Keratinocyte (primary cell): ENCODE measurements at places on chromosomes 13 and 19.

GRCh38 chr13:111493468-111493867, 173.0 kb downstream of the TEX29 start:
- H3K4me3 ChIP-seq = no peak overlapping the region
- no peaks in the 10 kb centered on the region for H3K27me3 ChIP-seq
- DNase-seq = no peak
- no peak overlapping the region for H3K27ac ChIP-seq

GRCh38 chr13:102999499-102999898, 66.7 kb downstream of the SLC10A2 start:
- no peaks in the 10 kb centered on the region for H3K27me3 ChIP-seq
- H3K36me3 ChIP-seq = no peaks in the 10 kb centered on the region
- H3K27ac ChIP-seq = no peak overlapping the region
- H3K4me3 ChIP-seq = no peak overlapping the region

- no peaks in the 10 kb centered on the region for H3K36me3 ChIP-seq
- no peaks in the 10 kb centered on the region for H3K4me1 ChIP-seq
- H3K27ac ChIP-seq = no peak overlapping the region
- H3K4me3 ChIP-seq = no peak overlapping the region
- no peak for DNase-seq
Measured at GRCh38 chr13:98386637-98387036, 190.3 kb downstream of the STK24 start.

DNA sequence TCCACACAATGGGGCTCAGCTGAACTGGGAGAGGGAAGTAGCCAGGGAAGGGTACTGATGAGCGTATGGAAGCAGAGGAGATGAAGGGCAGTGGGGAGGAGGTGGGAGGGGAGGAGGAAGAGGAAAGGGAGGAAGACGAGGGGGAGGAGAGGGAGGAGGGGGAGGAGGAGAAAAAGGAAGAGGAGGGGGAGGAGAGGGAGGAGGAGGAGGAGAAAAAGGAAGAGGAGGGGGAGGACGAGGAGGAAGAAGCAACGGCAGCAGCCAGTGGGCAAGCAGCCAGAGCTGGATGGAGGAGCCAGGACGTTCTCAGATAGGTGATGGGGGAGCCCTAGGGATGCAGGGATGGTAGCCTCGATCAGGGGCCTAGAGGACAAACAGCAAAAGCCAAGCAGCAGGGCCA, 5.6 kb downstream of the CERS4 start:
- no peaks in the 10 kb centered on the region for H3K36me3 ChIP-seq
- no peak for DNase-seq
- peaks cover 3% of the 10 kb centered on the region for H3K4me1 ChIP-seq
- no peak overlapping the region for H3K4me3 ChIP-seq
- no peak overlapping the region for H3K27ac ChIP-seq

DNA sequence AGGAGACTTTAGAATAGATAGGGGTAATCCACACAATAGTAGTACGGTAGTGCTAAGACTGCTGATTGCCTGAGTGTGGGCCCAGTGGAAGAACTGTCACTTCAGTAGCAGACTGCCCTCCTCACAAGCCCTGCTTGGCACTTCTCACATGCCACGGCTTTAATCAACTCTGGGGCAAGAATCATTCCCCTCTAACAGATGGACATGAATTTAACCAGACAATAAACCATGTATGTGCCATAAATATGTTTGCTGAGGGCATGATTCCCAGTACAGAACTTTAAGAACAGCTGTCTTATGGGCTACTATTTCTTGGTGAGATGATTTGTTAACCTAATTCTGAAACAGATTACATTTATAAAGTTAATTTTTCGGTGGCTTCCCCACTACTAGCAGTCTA, 22.0 kb downstream of the DPY19L3 start:
- H3K4me1 ChIP-seq = no peaks in the 10 kb centered on the region
- no peak for DNase-seq
- no peak overlapping the region for H3K27ac ChIP-seq
- H3K4me3 ChIP-seq = no peak overlapping the region
- no peaks in the 10 kb centered on the region for H3K27me3 ChIP-seq
- no peaks in the 10 kb centered on the region for H3K36me3 ChIP-seq

DNA sequence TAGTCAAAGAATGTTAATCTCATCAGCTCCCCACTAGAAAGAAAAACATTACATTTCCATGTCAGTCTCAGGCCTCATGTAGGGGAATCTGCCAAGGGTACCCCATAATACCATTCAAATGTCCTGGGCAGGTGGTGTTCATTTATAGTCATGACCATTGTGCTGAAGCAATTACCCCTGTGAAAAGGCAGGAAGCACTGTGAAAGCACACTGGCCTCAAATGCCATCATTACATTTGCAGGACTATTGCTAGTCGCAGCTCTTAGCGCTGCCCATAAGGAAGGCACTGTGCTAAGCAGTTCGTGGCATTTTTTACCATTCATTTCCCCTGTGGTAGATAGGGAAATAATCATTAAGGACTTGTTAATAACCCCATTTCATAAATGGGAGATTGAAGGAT, 109.0 kb downstream of the LHFPL6 start:
- H3K4me3 ChIP-seq = no peak overlapping the region
- H3K36me3 ChIP-seq = no peaks in the 10 kb centered on the region
- no peaks in the 10 kb centered on the region for H3K27me3 ChIP-seq
- no peaks in the 10 kb centered on the region for H3K4me1 ChIP-seq

DNA sequence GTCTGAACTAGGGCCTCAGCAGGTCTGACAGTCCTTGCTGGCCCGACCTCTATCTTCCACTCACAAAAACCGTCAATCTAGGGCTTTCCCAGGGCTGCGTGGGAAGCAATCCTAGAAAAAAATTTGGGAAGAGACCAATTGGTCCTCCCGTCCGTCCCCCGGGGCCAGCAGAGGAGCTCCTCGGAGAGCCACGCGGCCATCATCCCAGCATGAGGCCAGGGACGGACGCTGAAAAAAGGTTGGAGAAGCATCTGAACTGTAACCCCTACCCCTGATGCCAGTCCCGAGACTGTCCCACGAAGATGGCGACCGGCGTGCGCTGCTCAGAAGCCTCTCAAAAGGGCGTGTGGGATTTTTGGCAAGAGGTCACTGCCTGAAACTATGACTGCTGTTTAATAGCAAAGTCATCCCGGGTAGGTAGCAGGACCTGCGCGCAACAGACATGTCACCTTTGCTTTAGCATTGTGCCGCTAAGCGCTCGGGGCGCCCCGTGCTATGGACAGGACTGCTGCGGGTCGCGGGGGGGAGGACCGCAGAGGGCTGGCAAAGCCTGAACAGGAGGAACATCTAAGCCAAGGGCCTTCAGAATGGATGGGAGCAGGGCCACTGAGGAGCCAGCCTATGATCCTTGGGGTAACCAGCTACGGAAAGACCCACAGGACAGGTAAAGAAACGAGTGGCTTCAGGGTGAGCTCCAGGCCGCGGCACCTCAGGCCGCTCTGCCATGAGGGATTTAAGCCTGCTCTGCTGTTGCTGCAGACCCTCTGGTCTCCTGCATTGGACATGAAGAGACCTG, 10.6 kb downstream of the AKAP8 start:
- DNase-seq = no peak
- H3K36me3 ChIP-seq = peaks cover 43% of the 10 kb centered on the region
- no peak overlapping the region for H3K27ac ChIP-seq
- H3K4me3 ChIP-seq = no peak overlapping the region

GRCh38 chr13:60887711-60888110, 490.7 kb downstream of the TDRD3 start:
- H3K4me3 ChIP-seq = no peak overlapping the region
- no peak for DNase-seq
- H3K36me3 ChIP-seq = no peaks in the 10 kb centered on the region
- H3K4me1 ChIP-seq = no peaks in the 10 kb centered on the region
- no peaks in the 10 kb centered on the region for H3K27me3 ChIP-seq

DNA sequence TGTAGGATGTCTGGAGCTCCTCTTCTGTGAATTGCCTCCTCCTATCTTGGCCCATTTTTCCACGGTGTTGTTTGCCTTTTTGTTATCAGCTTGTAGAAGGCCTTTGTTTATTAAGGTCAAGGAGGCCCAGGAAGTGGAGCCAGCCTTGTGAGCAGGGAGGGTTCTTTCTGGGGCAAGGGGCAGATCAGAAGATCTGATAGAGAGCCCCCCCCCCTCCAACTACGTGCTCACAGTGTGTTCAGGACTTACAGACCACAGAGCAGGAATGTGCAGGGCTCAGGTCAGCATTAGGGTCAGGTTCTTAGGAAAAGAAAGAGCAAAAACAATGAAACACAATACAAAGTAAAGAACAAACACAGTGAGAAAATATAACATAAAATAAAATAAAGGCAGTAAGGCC, 59.4 kb downstream of the CCNE1 start:
- no peaks in the 10 kb centered on the region for H3K36me3 ChIP-seq
- no peak overlapping the region for H3K27ac ChIP-seq
- peaks cover 13% of the 10 kb centered on the region for H3K27me3 ChIP-seq
- DNase-seq = no peak
- H3K4me3 ChIP-seq = no peak overlapping the region

DNA sequence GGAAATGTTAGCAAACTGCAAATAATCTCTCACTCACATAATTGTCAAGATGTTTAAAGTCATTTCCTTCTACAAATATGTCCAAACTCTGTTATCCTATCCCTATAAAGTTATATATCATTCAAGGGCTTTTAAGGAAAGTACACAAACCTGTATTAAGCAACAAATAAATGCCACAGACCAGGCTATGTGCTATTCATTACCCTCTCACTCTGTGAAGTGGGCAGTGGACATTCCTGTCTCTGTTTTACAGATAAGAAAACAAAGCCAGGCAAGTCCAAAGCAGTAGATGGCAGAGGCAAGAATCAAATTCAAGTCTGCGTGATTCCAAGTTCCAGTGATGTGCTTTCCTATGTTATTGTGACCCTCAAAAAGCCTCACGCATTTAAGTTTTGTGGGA, 140.6 kb downstream of the LHFPL6 start:
- no peak overlapping the region for H3K4me3 ChIP-seq
- no peak for DNase-seq
- no peaks in the 10 kb centered on the region for H3K4me1 ChIP-seq
- no peak overlapping the region for H3K27ac ChIP-seq
- H3K27me3 ChIP-seq = no peaks in the 10 kb centered on the region

DNA sequence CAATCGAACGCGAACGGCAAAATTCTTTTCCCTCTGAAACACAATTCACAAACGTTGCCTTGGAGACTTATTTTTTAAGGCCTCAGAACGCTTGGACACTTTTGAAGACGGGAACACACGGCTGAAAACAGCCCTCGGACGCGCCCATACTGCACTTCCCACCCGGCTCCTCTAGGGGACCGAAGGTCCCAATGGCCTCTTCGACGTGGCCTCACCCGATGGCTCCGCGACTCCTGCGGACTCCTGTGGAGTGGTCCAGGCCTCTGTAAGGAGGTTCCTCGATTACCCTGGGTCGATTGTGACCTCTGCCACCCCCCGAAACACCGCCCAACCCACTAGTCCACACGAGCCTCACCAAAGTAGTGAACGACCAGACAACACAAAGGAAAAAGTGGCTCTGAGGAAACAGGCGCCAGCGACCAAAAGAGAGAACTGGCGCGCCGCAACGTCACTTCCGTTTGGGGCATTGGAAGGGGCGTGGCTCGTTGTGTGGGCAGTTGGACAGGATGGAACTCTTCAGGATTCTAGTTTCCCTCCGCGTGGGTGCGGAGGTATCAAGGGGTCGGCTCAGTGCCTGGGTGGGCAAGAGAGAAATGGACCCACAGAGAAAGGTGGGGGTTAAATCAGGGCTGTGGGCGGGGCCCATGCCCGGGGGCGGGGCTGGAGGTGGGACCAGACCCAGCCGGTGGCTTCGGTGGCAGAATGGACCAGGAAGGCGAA, at the start of gene ZNF560:
ZNF560 (minus strand) TSS at position 434 of the 720 bp plus-strand sequence. CDS start 23,303 bp downstream, outside the sequence.
- H3K27ac ChIP-seq = no peak within 1 kb of the TSS
- no peak for DNase-seq
- H3K27me3 ChIP-seq = no peaks in the 10 kb centered on the region
- H3K36me3 ChIP-seq = no peaks in the 10 kb centered on the region
- no peak within 1 kb of the TSS for H3K4me3 ChIP-seq
- H3K4me1 ChIP-seq = no peaks in the 10 kb centered on the region

DNA sequence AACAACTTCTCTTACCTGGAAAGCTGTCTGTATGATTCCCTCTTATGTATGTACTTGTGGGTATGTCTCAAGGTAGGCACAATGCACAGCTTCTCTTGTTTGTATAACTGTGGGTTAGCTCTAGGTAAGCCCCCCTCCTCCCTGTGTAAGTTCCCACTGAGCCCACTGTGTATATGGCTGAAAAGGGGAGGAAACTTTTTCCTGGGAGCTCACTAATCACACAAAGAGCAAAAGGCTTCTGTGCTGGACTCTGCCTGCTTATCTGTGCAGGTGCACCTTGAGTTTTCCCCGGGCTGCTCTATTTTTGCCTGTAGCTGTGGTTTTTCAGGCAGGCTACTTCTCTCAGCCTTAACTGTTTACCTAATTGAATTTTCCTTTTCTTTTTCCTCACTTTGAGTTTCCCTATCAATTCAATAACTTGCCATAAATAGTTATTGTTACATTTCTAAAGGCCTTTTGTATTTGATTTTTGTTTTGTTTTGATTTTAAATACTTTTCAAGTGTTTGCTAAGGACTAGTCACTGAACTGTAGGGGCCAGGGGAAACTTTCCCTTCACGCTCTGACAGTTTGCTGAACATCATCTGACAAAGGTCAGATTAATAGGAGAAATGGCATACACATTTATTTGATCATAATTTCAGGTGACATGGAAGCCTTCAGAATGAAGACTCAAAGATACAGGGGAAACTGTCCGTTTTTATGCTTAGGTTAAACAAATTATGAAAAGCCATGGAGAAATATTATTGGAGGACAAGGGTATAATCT, 423.5 kb upstream of the ATXN8OS start:
- H3K27me3 ChIP-seq = no peaks in the 10 kb centered on the region
- no peak overlapping the region for H3K27ac ChIP-seq
- no peak overlapping the region for H3K4me3 ChIP-seq
- H3K36me3 ChIP-seq = no peaks in the 10 kb centered on the region
- DNase-seq = no peak

DNA sequence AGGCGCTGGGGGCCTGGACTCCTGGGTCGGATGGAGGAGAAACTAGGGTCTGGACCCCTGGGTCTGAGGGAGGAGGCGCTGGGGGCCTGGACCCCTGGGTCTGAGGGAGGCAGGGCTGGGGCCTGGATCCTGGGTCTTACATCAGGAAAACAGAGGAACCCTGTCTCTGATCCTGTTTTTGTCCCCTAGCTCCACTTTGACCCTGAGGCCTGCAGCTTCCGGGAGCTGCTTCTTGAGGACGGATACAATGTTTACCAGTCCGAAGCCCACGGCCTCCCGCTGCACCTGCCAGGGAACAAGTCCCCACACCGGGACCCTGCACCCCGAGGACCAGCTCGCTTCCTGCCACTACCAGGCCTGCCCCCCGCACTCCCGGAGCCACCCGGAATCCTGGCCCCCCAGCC, 2.4 kb downstream of the FGF21 start:
- peaks cover 9% of the 10 kb centered on the region for H3K4me1 ChIP-seq
- peaks cover 15% of the 10 kb centered on the region for H3K27me3 ChIP-seq
- no peak for DNase-seq
- no peak overlapping the region for H3K27ac ChIP-seq
- H3K4me3 ChIP-seq = no peak overlapping the region
